ENCODE measurements at places on chromosomes 1 and 21.
A peak's percentile ranks its signal among the peaks of the same experiment; 100 is the strongest.

- DNase-seq: no peak
Observed at GRCh38 chr1:193939585-193939984, 753.2 kb upstream of the B3GALT2 start.

- DNase-seq: no peak
Observed at GRCh38 chr1:27218736-27219135, 15.7 kb upstream of the WDTC1 start.

GRCh38 chr1:228117335-228117734, 8.2 kb upstream of the MRPL55 start:
- no peak for DNase-seq

DNA sequence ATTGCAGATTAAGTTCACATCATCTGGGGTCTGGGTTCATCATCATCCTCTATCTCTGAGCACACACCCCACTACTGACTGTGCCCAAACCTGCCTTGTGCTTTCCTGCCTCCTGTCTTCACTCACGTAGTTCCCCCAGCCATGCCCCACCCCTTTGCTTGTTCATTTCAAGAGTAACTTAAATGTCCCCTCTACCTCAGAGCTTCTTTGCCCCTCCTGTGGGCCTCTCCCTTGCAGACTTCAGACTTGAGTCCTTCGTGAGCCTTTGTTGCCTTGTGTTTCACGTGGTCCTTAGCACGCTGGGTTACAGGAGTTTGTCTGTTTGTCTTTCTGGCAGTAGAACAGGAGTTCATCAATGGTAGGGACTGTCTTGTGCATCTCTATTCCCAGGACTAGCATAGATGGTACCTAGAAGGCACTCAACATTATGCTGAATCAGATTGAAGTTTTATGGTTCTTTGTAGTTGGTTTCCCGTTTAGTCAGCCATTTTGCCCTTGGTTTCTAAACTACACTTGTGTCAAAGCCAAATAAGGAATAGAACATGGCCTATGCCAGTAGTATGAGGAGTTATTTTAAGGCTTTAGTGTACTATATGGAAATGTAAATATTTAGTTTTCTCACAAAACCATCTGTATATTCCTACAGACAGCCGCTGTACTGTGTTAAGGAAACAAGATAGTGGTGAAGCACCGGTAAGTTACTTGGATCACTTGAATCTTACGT, 86.2 kb downstream of the TTC3 start:
- no peak for DNase-seq

DNA sequence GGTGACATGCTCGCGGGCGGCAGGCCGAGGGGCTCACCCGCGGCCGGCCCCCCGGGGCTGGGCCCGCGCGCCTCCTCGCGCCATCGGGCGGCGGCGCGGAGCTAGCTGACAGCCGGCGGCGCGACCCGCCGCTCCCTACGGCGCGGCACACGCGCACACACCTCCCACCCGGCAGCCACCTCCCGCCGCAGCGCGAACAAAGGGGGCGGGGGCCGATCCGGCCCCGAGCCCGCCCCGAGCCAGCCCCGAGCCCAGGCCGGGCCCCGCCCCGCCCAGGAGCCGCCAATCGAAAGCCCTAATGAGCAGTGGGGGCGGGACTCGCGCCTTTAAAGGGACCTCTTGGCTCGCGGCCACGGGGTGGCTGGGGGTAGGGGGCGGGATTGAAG, at the start of gene KIF21B:
TSS of gene KIF21B (minus strand) at position 198 of the 386 bp plus-strand sequence. CDS start 331 bp downstream, outside the sequence.
- peak; percentile 87 for DNase-seq

DNA sequence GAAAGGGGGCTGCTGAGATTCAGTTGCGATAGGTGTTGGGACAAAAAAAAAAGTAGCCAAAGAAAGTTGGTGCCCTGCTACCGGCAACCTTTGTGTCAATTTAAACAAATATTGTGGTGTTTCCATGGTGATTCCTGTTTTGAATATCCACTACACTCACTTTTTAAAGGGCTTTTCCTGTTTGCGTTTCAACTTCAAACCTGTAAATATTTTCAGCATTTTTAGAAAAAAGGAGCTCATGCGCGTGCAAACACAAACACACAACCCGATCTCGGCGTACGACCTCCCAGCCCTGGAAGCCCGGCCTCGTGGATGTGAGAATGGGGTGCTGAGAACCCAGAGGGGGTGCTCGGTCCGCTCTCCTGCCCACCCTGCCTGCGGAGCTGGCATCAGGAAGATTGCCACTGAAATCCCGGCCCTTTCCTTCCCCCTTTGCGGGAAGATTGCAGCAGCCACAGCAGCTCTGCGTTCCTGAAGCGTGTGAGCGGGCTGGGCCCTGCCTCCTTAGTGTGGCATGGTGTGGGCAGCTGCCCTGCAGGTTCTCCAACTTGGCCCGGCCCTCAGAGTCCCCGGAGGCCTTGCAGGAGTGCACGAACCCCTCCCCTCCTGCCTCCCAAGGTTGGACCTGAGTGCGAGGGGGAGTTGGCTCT, 34.8 kb downstream of the CASZ1 start:
- peak; percentile 3 for DNase-seq

DNA sequence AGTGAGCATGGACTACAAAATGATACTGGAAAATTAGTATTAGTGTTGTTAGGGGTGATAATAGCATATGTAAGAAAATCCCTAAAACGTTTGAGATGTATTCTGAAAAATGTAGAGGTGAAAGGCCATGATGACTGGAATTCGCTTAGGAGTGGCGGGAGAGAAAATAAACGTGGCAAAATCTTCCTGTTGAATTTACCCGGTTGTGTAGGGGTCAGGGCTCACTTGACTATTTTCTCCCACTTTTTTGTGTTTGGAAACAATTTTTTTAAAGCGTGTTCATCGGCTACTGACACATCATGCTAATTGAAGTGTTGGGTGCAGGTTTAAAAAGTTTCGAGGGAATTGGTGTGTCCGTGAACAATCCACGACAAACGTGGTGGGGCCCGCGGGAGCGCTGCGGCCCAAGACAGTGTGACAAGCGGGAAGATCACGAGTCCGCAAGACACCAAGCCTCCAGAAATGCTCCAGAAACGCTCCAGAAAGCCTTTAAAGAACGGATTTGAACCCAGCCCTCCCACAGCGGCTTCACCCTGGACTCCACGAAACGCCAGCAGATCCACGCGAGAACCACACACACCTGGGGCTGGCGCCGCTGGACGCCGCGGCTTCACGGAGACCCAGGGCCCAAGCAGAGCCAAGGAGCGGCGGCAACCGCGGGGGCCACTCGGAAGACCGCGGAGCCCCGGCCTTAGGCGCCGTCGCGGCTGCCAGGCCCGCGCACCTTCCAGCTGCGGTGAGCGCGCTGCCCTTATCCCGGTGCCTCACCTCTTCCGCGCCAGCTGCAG, 573 bp downstream of the PSMG1 start:
- no peak for DNase-seq

DNA sequence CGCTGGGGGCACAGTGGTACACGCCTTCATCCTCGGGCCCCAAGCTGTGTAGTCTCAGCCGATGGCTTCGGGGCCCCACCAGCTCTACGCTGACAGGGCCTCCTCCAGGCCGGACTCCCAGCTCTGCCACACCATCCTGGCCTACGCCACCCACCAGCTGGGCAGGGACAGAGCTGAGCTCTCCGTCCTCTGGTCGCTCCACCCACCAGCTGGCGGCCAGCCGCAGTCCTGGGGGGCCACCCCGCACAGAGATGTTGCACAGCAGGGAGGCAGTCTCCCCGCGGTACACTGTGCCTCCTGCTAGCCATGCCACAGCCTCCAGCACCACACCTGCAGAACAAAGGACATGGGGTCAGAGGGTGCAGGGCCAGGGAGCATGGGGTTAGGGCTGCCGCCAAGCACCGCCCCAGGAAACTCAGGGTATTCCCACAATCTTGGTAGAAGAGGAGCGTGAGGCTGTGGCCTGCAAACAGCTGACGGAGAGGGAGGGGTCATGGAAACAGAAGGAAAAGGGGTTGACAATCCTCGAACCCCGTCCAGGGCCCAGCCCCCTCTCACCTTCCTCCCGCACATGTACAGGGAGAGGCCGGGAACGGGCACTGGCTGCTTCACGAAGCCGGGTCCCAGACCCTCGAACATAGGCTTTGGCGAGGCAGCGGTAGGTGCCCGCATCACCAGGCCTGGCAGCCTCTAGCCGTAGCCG, 5.9 kb downstream of the IGSF8 start:
- no peak for DNase-seq

GRCh38 chr1:20847611-20848080, 60.5 kb upstream of the HP1BP3 start:
- no peak for DNase-seq

GRCh38 chr1:28840928-28841544, 29.1 kb downstream of the OPRD1 start:
- no peak for DNase-seq

- DNase-seq: no peak
Observed at GRCh38 chr1:172810480-172811175, 151.7 kb downstream of the FASLG start.

- no peak for DNase-seq
Observed at GRCh38 chr1:202283379-202283844, 58.3 kb downstream of the UBE2T start.
